ENCODE measurements at places on chromosomes 7 and 10.

- DNase-seq, result no peak
Observed at GRCh38 chr7:48251766-48252165, 80.5 kb downstream of the ABCA13 start.

GRCh38 chr7:44449584-44449928 lies 40.9 kb downstream of the NUDCD3 start:
- no peak for DNase-seq

DNA sequence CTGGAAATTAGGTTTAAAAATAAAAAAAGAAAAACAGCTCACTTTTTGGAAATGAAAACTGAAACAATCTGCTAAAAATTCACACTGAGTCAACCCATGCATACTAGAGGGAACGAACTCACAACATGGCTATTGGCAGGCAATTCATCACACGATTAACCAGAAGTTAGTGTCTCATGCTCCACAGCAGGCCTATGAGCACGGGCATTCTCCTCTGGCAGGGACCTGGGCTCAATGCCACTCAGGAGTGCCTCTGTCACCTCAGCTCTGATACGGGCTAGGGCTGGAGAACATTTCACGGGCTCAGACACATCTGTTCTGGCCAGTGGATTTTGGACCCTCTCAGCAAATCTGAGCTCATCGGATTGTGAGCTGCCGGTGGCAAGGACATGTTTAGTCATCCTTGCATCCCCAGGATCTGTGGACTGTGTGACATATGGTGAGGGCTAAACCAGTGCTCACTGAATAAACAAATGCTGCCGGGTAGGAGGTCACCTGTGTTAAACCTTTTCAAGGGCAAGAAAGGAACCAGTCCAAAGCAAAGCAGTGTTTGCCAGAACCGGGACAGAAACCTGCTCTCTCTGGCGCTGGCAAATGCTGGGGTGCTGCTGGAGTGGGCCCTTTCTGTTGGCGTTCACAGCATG lies 40.1 kb downstream of the POLR3A start:
- DNase-seq, result no peak

DNA sequence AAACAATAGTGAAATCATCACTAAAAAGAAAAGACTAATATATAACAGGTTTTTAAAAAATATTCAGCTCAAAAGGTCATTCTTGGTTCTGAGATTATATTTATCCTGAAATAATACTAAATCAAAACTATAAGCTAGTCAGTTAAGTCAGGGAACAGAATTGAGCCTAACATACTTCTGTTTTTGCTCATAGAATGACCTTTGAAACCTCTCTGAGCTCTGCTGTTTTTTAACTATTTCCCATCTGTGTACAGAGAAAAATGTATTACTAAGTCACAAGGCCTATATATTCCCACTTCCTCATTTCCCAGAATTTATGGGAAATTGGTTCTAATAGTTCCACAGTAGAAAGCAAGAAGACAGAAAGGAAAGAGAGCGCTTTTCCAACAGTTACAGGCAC lies 346.8 kb upstream of the ETV1 start:
- DNase-seq, result no peak

DNA sequence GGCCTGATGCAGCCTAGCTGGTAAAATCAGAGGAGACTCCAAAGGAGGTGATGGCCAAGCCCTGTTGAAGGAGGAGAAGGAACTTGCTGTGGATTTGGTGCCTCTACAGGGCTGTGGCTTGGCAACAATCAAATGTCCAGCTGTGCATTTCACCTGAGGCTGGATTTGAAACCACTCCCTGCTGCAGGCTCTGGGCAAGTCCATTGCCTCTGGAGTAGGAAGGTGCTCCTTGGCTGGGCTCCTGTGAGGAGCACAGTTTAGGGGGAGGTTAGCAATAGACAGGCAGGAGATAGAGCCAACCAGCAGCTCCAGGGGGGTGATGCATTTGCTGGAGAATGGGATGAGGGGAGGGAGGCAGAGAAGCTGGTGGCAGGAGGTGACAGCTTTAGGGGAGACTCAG lies 26.5 kb downstream of the CDH23 start:
- no peak for DNase-seq

DNA sequence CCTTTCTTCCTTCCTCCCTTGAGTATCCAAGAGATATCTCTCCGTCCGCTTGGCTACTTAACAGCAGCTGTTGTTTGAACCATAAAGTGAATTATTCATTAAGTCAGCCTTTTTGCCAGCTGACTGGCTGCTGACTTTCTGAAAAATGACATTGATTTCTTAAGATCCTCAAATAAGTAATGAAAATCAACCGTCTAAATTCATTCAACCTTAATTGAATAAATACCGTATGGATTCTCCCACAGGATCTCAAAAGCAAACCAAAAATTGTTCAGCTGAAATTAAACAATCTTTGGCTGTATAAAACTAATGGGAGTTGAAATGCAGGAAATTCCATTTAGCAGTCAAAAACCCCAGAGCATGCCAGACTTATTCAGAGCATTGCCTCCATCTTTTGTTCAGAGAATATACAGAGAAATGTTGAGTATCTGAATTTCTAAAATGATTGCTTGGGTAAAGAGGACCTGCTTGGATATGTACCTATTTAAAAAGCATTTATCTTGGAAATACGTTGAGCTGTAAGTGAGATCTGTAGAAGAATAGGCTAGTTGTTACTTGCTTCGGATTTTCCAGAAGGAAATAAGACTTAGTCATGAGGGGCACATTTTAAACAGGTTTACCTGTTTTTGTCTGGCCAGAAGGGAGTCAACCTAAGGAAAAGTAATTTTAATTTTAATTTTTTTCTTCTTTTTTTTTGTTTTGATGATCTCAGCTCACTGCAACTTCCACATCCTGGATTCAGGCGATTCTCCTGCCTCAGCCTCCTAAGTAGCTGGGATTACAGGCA lies 136.2 kb downstream of the PLXDC2 start:
- no peak for DNase-seq

- no peak for DNase-seq
Observed at GRCh38 chr7:44288811-44289340, 36.5 kb downstream of the CAMK2B start.

- no peak for DNase-seq
Observed at GRCh38 chr7:80106498-80107113, 28.0 kb upstream of the GNAI1 start.

DNA sequence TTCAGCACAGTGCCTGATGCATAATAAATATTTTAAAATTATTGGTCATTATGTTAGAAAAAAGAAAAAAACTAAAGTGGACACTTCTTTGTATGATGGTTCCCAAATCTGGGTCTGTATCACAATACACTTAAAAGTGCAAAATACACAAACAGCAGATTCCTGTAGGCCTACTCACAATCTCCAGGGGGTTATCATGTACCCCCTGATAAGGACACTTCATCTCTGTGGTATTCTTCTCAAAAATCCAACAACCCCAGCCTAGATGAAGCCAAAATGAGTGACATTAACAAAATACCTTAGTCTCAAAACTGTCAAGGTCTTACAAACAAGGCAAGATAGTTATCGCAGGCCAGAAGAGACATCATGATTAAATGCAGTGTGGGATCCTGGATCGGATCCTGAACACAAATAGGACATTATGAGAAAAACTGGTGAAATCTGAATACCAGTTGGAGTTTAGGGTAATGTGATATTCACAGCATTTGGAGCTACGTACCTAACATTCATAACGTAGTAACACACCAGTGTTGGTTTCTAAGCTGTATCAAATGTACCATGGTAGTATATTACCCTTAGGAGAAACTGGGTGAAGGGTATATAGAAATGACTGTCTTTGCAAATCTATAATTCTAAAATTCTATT lies 45.2 kb downstream of the NSUN6 start:
- DNase-seq, result no peak

DNA sequence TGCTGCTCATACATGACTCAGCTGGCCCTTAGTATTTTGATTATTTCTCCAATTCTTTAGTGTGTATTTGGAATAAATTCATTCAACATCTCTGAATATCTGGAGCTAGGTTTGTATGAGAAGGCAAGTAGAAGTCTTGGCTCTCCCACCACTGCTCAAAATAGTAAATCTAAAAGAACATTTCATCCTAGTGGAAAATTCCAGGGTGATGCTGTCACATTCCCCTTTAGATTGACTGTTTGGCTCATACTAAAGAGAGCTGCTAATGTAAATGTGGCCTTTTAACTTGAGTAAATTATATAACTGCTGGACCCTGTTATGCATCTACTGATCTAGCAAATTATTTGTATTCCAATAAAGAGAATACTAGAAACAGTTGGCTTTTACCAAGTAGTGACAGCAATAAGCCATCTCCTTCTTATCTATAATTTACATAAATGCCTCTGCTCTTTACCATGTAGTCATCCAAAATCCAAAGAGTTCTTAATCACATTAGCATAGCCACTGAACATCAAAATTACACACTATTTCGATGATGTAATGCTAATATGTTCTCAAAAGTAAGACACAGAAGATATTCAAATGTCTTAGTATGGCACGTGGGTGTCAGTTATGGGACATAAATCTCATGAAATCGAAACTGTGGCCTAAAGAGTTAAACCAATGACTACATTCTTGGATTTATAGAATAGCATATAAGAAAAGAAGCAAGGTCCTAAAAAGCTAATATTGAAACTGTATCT lies 86.9 kb upstream of the KCND2 start:
- DNase-seq, result no peak

- no peak for DNase-seq
Observed at GRCh38 chr7:30934732-30935568, 23.3 kb downstream of the AQP1 start.

DNA sequence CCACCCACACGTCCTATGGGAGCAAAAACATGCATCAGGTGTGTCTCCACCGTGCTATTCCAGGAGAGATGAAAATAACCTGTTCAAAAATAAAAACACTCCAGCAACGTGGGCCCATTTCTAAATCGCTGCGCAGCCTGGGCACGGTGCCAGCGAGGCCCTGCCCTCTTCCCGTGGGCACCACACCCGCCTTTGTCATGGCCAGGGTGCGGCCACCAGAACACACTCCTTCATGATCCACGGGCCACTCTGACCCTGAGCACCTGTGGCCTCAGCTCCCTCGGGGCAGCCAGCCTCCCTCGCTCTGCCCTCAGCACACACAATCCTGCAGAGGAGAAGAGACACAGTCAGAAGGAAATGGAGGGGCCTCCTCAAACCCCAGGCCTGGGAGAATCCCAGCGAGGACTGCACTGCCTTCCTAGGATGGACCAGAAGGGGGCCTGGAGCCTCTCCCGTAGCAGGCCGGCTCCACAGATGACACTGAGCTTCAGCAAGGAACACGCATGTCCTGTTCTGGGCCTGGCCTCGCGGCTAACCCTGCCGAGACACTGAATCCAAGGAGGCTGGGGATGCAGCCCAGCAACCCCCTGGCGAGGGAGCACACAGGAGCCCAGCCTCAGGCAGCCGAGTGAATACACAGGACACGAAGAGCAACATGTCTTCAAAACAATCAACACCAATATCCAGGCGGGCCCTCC lies 169.0 kb downstream of the MAD1L1 start:
- DNase-seq, result no peak

- no peak for DNase-seq
Observed at GRCh38 chr7:69204943-69205342, 393.3 kb upstream of the AUTS2 start.

DNA sequence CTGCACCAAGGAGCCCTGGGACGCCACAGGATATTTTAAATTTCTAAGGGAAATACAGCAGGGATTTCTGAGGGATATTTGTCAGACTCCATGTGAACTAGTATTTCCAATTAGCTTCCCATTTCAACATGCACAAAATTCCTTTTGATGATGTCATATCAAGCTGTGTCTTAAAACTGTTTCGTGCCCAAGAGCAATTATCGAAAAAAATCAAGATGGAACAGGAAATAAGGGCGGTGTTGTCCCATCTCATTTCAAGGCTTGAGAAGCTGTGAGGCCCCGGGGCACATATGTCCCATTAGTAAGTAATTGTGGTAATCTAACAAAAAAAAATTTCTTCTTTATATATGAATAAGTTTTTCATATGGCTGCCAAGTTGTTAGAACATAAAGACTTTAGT lies 47.4 kb downstream of the PPP1R17 start:
- DNase-seq, result no peak

GRCh38 chr10:3293581-3294431 lies 121.2 kb upstream of the PITRM1 start:
- DNase-seq, result no peak

DNA sequence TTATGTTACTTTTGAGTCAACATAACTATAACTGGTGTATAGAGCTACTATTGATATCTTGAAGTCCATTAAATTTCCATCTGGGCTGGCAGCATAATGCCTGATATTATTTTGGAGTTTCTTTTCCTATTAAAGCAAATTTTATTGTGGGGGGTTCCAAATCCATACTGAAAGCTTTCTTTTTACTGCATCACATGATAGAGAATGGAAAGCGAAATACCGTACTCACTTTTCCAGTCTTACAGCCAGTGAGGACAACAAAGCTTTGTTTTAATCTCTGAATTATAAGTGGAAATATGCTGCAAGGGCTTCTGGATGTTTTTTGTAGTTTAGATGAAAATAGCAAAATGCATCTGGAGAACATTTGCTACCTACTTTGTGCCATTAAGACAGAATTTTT lies 477.5 kb upstream of the SEMA3D start:
- no peak for DNase-seq

- DNase-seq, result no peak
Observed at GRCh38 chr10:72740528-72740927, 48.6 kb downstream of the MCU start.

DNA sequence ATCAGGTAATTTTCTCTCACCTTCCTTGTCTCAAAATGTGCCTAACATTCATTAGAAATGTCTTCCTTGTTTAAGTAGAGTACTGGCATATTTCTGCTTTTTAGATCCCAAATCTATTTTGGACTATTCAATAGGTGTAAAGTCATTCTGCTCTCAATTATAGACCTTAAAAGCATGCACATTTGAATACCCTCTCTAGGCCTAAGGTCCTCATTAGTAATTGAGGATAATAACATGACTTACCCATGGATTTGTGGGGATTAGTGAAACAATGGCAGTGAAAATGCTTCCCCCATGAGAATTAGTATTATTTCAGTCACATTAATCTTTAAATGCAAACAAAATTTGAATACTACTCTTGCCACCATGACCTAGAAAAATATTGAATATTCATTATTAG lies 1073.0 kb upstream of the CELF2 start:
- DNase-seq, result no peak

DNA sequence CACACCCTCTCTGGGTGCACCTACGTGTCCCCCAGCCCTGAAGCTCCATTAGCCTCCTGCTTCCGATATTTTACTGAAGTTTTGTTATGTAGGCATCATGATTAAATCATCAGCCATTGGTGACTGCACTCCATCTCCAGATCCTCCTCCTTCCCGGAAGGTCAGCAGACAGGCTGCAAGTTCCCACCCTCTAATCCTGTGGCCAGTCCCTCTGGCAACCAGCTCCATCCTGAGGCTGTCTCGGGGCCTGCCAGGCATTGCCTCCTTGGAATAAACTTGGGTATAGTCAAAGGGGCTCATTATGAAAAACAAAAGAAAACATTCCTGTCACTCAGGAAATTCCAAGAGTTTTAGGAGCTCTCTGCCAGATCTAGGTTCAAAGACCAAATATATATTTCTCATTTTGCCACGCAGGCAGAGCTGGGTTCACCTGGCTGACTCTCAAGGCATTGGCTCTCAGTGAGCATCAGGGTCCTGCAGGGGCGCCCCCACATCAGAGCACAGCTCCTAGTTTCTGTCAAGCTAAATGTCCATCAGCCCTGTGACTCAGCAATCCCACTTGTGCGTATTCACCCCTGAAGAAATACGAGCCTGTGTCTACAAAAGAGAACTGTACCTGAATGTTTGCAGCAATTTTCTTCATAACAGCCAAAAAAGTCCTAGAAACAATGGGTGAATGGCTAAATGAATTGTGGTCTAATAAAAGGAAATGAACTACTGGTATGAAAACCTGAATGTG lies 27.4 kb upstream of the TMEM72 start:
- no peak for DNase-seq

Measured in activated T-helper 1 cell treated with anti-CD3 and anti-CD28 coated beads, Interleukin-2, amount 50 U/mL, for 16 hours (primary cell).